Progenitor cell of endocrine pancreas (in vitro differentiated cells): ENCODE measurements at places on chromosomes 6 and 20.

DNA sequence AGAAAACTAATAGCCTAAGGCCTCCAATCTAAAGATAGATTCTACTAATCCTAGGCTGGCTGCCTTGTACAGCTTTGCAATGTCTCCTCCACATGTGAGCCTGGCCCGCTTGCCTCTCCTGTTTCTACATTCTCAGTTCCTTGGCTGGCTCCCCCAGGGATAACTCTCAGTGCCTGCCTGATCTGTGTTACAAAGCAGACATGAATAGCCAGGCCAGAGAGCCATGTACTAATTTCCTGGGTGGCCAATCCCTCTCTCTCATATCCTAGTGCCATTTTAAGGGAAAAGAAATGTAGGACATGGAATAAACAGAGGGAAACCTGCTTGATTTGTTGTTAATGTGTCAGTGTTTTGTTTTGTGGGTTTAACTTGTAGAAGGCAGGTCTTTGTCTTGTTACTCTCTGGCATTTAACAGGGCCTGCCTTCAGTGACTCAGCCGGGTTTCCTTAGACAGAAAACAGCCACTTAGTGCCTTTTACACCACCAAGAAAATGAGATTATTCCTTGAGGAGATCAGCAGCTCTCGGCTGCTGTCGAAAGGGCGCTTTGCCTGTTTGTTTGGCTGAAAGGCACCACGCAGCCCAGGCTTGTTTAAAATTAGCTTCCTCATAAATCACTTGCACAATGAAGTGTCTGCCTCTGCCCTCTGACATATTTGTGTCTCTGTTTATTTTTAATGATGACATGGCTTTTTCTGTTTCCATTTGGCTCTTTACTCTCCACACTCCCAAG, 702.7 kb downstream of the MAFB start:
- DNase-seq = no peak

- DNase-seq = no peak
These were observed 85.6 kb downstream of the MYB start for GRCh38 chr6:135266675-135267074.

DNA sequence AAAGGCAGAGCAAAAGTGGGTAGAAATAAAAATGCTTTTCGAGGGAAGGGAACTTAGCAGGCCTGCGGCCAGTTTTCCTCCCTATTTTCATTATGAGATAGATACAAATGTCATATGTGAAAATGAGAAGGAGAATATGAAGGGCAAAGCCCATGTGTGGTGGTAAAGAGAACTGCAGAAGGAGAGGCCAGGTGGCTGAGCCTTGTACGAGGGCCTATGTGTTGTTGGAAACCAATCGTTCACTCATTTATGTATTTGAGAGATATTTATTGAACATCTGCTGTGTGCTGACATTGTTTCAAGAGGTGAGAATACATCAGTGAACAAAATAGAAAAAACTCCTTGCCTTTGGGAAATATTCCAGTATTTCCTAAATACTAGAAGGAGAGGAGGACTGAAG, 147.7 kb downstream of the SH3BGRL2 start:
- no peak for DNase-seq

GRCh38 chr6:34717466-34717865, 20.9 kb upstream of the ILRUN start:
- no peak for DNase-seq

DNA sequence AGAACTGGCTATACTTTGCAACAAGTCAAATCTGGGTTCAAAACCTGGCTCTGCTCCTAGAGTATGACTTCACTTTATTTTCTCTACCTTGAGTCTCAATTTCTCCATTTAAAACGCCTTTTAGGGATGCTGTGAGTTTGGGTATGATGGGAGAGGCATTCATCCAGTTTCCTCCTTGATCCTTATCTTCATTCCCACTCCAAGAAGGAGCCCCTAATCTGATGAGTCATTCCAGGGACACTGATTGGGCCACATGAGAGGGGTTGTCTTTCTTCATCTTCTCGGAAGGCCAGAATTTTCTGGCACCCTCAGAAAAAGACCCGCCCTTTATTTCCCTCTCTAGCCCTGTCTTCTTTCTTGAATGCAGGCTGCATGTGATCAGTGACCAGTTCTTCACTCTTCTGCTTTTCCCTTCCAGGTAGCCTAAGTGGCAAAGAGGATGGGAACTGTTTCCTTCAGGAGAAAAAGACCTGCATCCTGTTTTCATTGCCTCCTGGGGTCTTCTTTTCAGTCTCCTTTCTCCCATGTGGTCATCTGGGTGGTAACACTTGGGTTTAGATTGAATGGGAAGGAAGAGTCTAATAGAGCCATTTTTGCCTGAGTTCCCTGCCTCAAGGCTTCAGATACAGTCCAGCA, 32.1 kb upstream of the PNRC1 start:
- no peak for DNase-seq

GRCh38 chr6:4412077-4412476, 276.7 kb upstream of the ECI2 start:
- DNase-seq = no peak

DNA sequence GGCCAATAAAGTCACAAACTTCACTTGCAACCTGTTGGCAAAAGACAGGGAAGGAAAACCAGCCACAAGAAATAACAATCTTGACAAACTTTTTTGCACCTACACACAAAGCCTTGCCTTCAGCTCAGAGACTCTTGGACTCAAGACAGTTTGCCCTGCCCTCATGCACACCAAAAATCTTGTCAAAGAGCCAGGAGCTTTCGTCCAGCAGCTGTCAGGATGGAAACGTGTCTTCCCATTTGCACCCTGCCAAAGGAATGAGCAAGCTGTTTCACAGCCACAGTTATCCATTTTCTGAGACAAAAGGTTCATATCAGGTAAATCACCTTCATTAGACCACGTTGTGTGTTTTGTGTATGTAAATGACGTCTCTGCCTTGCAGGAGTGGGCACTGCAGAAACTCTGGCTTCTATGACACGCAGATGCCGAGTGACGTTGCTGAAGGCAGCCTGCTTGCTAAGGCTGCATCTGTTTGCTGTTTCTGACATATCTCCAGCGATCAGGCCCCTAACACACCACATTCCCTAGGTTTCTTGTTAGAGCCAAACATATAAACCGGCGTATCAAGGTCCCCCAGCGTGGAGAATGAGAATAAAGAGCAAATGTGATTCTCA, 193.4 kb downstream of the SYNDIG1 start:
- DNase-seq = no peak

DNA sequence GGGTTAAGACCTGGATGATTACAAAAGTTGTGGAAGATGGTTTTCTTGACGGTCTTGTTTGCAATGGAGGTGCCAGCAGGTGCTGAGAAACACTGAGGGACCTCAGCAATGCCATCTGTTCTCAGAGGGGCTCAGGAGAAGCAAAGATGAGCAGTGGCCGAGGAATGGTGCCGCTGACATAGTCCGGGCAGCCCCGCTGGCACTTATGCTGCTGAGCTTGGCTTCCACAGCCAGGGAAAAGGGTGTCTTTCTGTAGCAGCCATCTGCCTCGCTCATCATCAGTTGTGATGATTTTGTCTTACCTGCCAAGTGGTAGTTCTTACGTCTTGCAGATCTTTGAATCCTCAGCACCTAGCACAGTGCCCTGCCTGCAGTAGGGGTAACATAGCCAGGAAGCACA, 55.7 kb downstream of the PPP1R14C start:
- DNase-seq = no peak

- DNase-seq = peak; percentile 37
These were observed 219.8 kb upstream of the ARID1B start for GRCh38 chr6:156557251-156557910.

- no peak for DNase-seq
These were observed 6.7 kb downstream of the RAD21L1 start for GRCh38 chr20:1232286-1233111.

DNA sequence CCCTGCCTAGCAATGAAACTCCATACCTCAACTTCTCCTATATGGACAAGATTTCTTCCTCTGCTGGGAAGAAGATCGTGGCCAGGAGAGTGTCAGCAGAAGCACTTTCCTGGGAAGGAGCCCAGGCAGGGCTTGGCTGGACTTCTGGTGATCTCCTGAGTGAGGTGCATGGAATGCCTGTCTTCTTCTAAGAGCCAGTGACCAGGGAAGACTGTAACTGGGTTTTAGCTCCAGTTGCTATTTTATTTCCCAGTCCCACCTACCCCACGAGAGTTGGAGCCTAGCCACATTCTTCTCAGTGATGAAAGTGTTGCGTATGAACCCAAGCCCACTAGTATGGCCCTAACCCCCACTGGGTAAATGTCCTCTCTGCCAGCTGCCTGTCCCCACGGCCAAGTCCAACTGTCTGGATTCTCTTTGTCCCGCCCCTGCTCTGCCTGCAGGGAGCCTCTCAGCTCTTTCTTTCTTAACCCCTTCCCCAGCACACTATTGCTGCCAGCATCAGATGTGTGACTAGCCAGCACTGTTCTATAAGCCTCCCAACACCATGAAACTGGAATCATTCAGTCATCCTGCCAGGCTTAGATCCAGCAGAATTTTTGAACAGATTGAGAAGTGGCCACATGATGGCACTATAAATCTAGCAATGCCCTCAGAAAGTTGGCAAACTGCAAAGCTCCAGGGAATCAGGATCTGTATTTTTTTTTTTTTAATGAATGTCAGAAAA, 69.8 kb upstream of the FAM184A start:
- no peak for DNase-seq

GRCh38 chr6:135853227-135853626, 1.7 kb downstream of the PDE7B start:
- DNase-seq = no peak

- DNase-seq = no peak
These were observed 216.2 kb upstream of the PRDM1 start for GRCh38 chr6:105869835-105870440.

DNA sequence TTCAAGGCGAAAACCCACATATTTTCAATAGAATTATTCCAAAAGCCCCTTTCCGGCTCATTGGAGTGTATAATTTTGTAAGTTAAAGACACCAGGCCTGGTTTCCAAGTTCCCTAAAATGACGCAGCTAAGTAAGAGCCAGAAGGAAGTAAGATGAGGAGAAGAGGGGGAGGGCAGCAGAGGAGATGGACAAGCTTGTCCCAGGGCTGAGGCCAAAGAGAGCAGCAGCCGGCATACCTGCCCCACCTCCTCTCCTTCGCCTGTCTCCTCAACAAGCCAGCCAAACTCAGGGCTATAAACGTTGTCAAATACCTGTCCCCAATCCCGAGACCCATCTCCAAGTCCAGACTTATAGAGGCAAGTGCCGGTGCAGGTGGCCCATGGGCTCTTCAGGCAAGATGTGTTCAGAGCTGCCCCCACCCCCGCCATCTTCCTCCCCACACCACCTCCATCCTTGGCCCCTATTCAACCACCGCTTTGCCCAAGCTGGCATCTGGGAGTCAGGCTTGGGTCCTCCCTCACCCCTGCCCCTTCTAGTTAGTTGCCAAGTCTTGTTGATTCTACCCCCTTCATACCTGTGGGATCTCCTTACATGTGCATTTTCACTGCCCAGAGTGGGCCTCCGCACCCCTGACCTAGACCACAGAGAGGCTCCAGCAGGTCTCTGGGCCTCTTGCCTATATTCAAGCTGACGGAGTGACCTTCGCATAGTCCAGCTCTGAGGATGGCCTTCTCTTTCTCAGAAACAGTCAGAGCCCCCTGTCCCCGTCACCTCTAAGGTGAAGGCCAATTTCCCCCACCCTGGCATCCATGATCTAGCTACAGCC, 75.7 kb upstream of the SIRPA start:
- no peak for DNase-seq

- DNase-seq = no peak
These were observed 54.3 kb downstream of the ANKRD60 start for GRCh38 chr20:58173930-58174707.
